Renal cortex interstitium (tissue), 15 donors: ENCODE measurements at places on chromosomes 7 and 10. TPM values are rescaled to one million over a fixed set of nuclear protein-coding genes. Genes with fewer than 3 reads are reported as not detected.

Gene HTR7
- 0.70 TPM for polyA plus RNA-seq

GRCh38 chr10:27504808-27505460 lies 830 bp downstream of the RAB18 start:
- no peak for DNase-seq

- DNase-seq: no peak
Observed at GRCh38 chr10:34908481-34908880, 93.4 kb upstream of the PARD3 start.

- peak; percentile 77 for DNase-seq
Observed at GRCh38 chr7:47474937-47475879, 106.7 kb downstream of the TNS3 start.

Gene UNCX
- polyA plus RNA-seq: 14.9 TPM
